Body of pancreas (tissue), 4 donors: ENCODE measurements at places on chromosomes 6 and 20. TPM values are rescaled to one million over a fixed set of nuclear protein-coding genes. Genes with fewer than 3 reads are reported as not detected.

PXDC1 gene
- total RNA-seq = 30.9 TPM

TMEM239 gene
- not detected for total RNA-seq

CLVS2 gene
- under 0.01 TPM for total RNA-seq

SYCP2 gene
- 15.3 TPM for total RNA-seq

TTPAL gene
- total RNA-seq = 9.9 TPM

SLC2A10 gene
- 95.3 TPM for total RNA-seq

SLC17A4 gene
- 10.6 TPM for total RNA-seq

HLA-DMA gene
- total RNA-seq = 26.7 TPM

OLIG3 gene
- total RNA-seq = not detected

FOXQ1 gene
- total RNA-seq = 4.9 TPM

TDRD6 gene
- total RNA-seq = 0.78 TPM

GPR6 gene
- not detected for total RNA-seq

UNC5CL gene
- total RNA-seq = 30.3 TPM

ROS1 gene
- total RNA-seq = not detected

NKX2-2 gene
- 9.6 TPM for total RNA-seq

SLC35D3 gene
- not detected for total RNA-seq

SMOC2 gene
- total RNA-seq = 22.7 TPM

ETV7 gene
- 0.66 TPM for total RNA-seq

IRF4 gene
- total RNA-seq = 0.26 TPM

CAGE1 gene
- total RNA-seq = not detected

GJA1 gene
- 14.8 TPM for total RNA-seq

DXO gene
- total RNA-seq = 26.0 TPM

HCRTR2 gene
- total RNA-seq = not detected

KCNS1 gene
- not detected for total RNA-seq

IMPG1 gene
- total RNA-seq = not detected

TCP11 gene
- total RNA-seq = not detected

SLC35B2 gene
- total RNA-seq = 33.9 TPM

PSMB1 gene
- total RNA-seq = 80.9 TPM

EPHA7 gene
- 0.26 TPM for total RNA-seq

SAPCD1 gene
- total RNA-seq = 2.0 TPM

BPIFB2 gene
- not detected for total RNA-seq

PNPLA1 gene
- total RNA-seq = not detected

TTK gene
- total RNA-seq = 0.33 TPM

ELMO2 gene
- total RNA-seq = 35.0 TPM

SLC26A8 gene
- total RNA-seq = not detected

HNF4A gene
- 28.3 TPM for total RNA-seq

FKBP1C gene
- not detected for total RNA-seq

PCK1 gene
- total RNA-seq = 33.3 TPM

ECT2L gene
- not detected for total RNA-seq

CALHM5 gene
- 0.33 TPM for total RNA-seq

VARS1 gene
- total RNA-seq = 67.6 TPM

PRND gene
- not detected for total RNA-seq

FOXS1 gene
- total RNA-seq = not detected

SLC22A23 gene
- total RNA-seq = 20.4 TPM

VGLL2 gene
- not detected for total RNA-seq

PTGIS gene
- total RNA-seq = 10.9 TPM

UST gene
- total RNA-seq = 28.3 TPM

SIGLEC1 gene
- total RNA-seq = 2.1 TPM

CRYBG1 gene
- total RNA-seq = 10.1 TPM

NT5E gene
- total RNA-seq = 4.0 TPM

ABHD12 gene
- 106 TPM for total RNA-seq

LPA gene
- 3.6 TPM for total RNA-seq

LY6G6C gene
- not detected for total RNA-seq

COL21A1 gene
- 1.3 TPM for total RNA-seq
